ENCODE measurements at places on chromosomes 1 and 21.

- DNase-seq: no peak
These were observed 37.6 kb downstream of the OR10R2 start for GRCh38 chr1:158509471-158510156.

GRCh38 chr1:93114391-93114790, 35.3 kb downstream of the MTF2 start:
- DNase-seq: no peak

DNA sequence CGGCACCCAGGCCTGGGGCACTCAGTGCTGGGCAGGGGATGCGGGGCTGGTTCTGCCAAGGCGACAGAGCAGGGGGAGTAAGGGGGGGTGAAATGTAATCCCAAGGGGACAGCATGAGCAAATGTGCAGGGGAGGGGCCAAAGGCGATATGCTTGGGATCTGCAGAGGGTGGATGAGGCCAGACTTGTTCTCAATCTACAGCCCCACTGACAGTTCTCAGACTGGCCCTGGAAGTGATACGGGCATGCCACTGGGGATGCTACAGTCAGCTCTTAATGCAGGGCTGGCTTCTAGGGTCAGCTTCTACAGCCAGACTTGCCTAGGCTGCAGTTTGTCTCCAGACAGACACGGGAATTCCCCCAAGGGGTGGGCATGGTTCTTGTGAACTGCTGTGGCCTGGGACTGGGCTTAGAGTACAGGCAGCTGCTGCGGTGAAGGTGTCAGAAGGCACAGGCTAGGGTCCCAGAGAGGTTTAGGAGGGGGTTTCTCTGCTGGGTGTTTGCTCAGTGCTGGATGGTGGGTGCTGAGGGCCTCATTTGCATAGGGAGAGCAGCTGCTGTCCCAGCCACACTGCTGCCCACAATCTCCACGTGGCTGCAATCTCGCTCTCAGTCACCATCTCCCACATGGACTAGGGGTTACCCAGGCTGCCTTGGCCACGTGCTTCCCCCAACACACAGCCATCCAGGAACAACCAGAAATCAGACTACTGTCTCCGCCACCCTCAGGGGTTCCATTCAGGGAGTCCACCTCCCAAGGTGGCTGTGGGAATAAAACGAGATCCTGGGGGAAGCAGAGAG, 190.1 kb downstream of the HIVEP3 start:
- peak; percentile 95 for DNase-seq

DNA sequence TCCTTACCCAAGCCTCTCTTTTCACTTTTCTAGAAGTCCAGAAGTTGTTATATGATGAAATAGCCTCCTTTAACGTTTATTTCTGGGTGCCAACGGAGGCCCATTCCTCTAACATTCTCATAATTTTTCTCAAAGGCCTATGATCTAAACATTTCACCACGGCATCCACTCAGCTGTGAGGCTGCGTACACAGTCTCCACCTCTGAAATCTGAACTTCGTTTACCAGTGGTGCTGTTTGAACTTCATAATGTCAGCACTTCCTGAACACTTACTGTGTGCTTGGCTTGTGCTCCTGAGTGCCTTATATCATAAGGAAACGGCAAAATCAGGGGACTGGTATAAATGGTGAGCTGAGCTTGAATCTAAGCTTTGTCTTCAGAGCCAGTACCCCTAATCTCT, 12.0 kb upstream of the RBP7 start:
- DNase-seq: no peak

DNA sequence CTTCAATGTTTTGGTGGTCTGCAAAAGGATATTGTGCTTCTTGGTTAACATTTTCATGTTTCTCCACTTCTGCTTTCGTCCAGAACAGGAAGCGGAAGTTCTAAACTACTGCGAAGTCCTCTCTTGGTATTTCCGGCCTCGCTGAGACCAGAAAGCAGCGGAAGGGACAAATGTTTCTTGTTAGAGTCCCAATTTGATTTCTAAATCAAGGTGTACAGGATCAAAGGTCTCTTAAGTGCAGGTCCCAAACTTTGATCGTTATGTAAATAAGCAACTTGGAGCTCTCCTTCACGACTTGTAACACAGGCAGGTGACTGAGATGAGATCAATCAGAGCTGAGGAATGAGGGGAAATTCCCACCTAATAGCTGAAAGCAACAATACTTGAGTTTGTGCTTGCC, 40.1 kb upstream of the HMCN1 start:
- DNase-seq: peak; percentile 84

GRCh38 chr21:43927591-43928221, 62.7 kb downstream of the AGPAT3 start:
- no peak for DNase-seq

DNA sequence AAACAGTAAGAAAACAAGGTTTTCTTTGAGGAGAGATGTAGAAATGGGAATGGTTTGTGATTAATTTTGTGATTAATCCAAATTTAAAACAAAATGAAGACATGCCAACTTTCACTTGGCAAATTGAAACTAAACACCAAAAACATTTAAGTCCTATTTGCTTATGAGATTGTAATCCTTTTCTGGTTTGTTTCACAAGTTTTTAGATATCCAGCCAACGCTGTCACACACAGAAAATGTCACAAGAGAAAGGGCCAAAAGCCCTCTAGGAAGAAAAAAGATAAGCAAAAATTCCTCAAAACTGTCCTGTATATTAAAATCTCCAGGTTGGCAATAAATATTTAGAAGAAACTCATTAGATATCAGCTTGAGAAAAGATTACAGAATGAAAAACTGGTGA, 2.5 kb downstream of the USH2A start:
- DNase-seq: no peak

- peak; percentile 81 for DNase-seq
These were observed 4.9 kb downstream of the PLEKHG5 start for GRCh38 chr1:6486433-6487011.

GRCh38 chr1:6794164-6794563, 8.9 kb downstream of the CAMTA1 start:
- peak; percentile 45 for DNase-seq

- no peak for DNase-seq
These were observed 278.6 kb upstream of the AJAP1 start for GRCh38 chr1:4375812-4376211.

GRCh38 chr1:36419569-36419968, 21.9 kb upstream of the LSM10 start:
- no peak for DNase-seq

DNA sequence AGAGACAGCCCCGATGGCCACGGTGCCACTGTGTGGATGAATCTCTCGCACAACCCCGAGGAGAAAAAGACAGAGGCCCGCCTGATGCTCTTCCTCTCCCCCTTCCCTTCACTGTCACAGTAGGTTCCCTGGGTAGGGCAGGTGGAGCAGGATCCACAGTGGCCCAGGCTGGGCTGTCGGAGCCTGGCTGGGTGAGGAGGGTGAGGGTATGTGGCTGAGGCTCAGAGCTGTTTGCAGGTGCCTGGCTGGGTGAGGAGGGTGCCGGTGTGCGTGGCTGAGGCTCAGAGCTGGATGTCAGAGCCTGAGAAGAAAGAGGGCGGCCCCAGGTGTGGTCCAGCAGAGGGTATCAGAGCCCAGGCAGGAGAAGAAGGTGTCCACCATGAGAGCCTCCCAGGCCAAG, 2.7 kb downstream of the CFAP74 start:
- DNase-seq: no peak

DNA sequence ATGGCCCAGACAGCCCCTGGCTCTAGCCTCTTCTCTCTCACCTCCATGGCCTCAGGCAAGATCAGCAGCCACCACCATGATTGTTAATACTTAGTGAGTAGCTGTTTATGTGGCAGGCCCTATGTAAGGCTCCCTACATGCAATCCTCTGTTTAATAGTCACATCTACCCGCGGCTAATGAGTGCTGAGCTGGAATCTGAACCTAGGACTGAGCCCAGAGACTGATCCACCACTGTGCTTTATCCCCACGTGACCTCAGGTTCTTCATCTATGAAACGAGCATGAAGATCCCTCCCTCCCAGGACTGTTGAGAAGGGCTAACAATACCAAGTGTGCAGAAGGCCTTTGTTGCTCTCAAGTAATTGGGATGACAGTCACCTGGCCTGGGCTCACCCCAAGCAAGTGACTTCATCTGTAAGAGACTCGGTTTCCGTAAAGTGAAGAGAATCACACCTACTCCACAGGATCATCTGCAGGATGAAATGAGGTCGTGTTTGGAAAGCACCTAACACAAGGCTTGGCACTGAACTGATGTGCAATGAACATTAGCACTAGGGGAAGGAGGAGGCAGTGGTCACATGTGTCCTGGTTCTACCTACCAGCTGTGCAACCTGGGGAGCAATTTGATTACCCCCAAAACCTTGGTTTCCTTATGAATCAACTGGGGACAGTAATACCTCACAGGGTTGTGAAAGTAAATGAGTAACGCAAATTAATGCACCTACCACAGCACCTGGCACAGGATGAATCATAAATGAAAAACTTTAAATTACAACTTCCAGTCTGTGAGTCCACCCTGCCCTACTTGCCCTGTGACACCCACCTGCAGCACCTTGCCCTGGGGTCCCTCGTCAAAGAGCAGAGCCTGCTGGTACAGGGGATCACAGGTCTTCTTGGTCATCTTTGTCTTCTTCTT, 37.2 kb downstream of the RIMS3 start:
- no peak for DNase-seq

- DNase-seq: no peak
These were observed 591.2 kb downstream of the SMYD3 start for GRCh38 chr1:245915841-245916240.

DNA sequence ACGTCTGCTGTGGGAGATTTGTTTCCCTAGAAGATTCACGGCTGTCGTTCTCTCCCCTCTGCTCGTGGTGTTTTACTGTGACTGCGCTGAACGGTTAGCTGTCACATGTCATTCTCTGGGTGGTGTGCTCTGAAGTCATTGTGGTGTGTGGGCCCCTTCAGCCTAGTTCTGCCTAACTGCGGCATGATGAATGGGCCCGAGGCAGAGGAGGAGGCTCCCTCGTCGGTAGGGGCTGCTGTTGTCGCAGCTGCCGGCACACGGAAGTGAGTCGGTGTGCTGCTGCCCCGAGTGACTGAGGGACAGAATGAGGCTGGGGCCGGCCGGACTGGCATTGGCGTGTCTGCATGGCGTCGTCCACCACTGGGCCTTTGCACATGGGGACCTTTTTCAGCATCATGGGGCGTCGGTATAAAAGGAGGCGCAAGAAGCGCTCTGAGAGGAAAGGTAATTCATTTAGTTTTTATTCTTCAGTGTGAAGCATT, 77.9 kb downstream of the ADARB1 start:
- DNase-seq: no peak

DNA sequence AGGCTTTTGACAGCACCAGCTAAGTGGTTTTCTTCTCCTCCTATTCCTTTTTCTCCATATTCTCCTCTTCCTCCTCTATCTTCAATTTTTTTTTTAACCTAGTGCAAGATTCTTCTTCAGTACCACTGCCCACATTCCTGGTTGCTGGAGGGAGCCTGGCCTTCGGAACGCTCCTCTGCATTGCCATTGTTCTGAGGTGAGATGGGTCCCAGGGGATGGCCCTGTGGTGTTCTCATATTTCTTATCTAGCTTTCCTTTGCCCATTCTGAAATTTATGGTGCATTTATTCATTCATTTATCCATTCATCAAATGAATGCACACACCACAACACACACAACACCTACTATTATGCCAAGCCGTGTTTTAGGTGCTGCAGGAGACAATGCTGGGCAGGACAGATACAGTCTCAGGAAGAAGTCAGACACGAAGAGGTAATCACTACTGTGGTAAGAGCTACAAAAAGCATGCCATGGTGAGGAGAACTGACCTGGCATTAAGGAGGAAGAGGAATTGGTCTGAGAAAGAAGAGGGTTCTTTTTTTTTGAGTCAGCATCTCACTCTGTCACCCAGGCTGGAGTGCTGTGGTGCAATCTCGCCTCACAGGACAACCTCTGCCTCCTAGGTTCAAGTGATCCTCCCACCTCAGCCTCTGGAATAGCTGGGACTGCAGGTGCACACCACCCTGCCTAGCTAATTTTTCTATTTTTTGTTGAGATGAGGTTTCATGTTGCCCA, 47.5 kb upstream of the TDRD10 start:
- DNase-seq: no peak

GRCh38 chr1:202692959-202693555, 17.2 kb downstream of the SYT2 start:
- peak; percentile 87 for DNase-seq

DNA sequence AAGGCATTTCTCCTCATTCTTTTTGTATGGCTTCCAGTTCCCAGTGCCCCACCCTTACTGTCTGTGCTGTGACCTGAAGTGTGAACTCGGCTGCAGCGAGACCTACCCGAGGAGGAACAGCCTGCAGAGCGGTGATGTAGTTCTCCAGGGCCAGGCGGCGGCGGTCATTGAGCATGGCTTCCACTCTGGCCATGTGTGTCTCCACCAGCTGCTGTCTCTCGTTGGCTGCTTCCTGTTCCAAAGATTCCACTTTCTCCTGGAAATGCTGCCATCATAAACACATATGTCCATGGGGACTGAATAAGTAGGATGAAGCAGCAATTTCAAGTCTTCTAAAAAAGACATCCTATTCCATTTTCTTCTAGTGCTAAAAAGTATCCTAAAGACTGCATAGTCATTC, 195.6 kb downstream of the APP start:
- DNase-seq: no peak

DNA sequence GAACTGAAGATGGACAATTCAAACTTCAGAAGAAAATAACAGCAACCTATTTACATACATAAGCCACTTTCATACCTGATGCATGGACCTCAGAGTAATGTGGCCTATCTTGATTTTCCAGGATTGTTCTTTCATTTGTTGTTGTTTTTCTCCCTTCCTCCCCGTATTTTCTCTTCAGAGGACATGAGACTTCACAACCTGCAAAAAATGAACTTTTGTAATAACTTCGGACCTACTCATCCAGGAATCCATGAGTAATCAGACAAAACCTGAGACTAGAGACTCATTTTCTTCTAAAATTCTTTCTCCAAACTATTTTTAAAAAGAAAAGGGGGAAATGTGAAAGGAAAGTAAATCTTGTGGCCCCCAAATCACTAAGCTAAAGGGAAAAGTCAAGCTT, 17.6 kb upstream of the PLA2G5 start:
- DNase-seq: no peak

DNA sequence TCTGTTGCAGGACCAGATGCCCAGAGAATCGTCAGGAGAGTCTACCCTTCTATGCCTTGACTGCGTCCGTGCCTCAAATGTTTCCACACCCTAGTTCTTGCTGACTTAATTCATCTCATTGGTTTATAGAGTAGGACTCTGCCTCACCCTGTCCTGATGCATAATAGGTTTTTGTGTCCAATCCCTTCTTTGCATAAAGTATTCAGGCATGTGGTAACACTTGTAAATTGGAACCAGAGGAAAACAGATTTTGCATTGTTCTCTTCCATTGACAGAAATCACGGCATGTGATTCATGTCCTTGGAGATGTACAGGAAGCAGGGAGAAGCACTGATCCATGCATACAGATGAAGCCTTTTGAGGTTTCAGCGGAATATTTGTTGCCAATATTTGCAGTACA, 29.5 kb downstream of the PLPPR5 start:
- no peak for DNase-seq

Data from MM.1S (cell line).